ENCODE measurements at places on chromosomes 12 and 14.

DNA sequence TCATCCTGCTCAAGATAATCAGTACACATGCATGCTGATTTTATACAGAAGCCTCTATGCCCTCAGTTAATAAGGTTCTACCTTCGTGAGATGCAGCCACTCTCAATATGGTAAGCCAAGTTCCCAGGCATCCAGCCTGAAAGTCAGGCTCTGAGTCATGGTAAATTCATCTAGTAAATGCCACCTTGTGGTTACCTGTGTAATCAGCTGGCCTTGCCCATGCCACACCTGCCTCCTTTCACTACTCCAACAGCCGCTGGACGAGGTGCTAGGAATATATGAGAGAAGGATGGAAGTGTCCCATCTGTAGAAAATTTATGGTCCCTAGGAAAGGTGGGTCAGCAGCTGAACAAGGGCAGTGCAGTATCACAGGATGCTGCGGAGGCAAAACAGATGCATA is 207.3 kb downstream of the SSPN start:
- DNase-seq: peak; percentile 13

GRCh38 chr14:68983191-68983590 is 4.1 kb upstream of the ACTN1 start:
- no peak for DNase-seq

GRCh38 chr12:96687719-96688118 is 198.3 kb downstream of the CFAP54 start:
- DNase-seq: no peak

DNA sequence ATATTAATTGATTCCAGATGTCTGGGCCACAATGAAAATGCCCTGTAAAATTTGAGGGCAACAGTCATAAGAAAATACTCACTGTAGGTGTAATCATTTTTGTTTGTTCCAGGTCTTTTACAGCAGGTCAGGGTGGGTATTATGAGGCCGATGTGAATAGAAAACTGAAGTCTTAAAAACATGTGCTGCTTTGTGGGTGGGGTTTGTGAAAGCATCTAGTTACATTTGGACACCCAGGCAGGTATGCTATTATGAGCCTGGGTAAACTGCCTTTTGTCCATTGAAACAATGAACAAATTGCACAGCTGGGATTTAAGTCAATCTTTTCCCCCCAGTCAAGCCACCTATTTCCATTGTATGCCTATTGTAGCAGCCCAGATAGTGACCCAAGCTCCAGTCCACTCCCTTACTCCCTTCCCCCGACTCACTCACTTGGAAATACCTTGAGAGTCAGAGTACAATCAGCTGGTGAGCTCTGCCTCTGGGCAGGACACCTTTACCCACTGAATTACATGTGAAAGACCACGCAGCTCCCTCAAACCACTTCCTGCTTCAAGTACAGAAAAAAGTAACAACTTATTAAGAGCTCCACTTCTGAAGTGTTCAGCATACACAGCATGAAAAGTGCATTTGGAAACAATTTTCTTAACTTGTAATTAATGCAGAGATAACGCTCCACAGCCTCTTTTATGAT is 1.8 kb downstream of the IGF1 start:
- DNase-seq: peak; percentile 40

DNA sequence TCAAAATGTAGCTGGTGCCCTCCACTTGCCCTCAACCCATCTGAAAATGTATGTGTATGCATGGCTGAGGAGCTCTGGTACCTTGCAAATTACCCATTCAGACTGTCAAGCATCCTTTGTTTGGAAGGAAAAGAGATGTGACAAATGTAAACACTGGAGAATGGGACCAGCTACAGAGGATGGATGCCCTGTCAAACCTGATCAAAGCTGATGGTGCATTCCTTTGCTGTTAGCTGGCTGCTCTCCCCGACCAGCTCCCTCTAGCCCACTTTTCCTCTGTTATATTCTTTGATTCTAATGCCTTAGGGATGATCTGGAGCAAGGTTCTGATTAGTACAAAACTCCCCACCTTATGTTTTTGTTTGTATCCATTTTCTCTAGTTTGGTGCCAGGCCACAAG is 310.3 kb downstream of the C12orf75 start:
- DNase-seq: peak; percentile 30

DNA sequence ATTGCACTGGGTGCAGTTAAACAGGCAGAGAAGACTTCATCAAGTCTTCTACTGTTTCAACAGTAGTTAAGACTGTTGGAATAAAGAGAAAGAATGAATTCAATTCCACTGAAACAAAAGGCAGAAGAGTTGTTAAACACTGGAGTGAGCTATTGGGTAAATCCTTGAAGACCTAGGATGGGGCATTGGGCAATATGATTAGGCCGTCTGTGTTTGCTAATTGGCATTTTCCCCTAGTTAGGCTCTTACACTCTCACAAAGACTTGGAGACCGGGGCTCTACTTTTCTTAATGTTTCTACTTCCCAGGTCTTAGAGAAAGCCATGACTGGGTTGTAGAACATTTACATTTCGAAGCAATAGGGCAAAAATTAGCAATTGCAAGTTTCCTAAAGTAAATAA is 402.1 kb downstream of the NAV3 start:
- no peak for DNase-seq

GRCh38 chr14:103483600-103483999 is 39.0 kb downstream of the CKB start:
- DNase-seq: no peak

DNA sequence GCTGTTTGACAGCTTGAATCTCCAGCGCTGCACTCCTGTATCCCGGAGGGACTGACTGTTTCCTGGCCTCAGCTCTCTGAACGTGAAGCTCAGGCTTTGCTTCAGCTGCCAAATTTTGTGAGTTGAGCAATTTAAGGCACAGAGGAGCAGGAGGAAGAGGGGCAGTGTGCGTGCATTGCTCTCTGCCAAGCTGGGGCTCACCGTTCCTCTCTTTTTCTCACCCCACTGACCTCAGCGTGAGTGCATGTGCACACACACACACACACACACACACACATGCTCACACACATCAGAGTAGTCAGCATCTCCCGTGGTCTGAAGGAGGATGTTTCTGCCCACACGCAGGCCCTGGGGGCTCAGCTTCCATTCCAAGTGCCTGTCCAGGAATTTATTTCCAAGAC is 27.8 kb upstream of the BDKRB2 start:
- no peak for DNase-seq

DNA sequence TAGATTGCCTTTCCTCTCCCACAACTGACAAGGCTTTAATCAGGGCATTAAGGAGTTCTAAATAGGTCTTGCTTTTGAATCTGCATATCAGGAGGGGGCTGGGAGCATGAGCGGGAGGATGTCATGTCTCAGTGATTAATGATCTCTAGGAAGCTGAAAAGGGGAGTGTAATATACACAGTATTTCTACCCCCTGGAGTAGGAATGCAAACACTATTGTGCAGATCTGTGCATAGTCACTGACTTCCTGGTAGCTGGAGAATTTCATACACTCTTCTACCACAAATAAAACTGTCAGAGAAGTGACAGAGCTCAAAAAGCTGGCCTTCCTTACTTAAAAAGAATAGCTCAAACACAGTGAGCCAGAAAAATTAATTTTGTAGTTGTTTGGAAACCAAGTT is 65.8 kb downstream of the RIC8B start:
- no peak for DNase-seq

DNA sequence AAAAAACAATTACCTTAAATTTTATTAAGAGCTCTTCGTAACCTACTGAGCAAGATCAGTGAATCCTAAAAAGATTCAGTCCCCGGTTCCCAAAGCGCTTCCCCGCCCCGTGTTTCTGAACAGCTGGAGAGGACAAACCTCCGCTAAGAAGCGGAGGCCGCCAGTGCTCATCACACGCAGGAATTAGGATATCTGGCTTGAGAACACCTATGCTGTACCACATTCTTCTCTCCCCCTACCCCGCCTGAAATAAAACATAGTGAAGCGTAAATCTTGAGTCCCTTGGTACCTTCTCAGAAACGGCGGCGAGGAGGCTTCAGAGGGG is 774 bp upstream of the WDR20 start:
- no peak for DNase-seq

DNA sequence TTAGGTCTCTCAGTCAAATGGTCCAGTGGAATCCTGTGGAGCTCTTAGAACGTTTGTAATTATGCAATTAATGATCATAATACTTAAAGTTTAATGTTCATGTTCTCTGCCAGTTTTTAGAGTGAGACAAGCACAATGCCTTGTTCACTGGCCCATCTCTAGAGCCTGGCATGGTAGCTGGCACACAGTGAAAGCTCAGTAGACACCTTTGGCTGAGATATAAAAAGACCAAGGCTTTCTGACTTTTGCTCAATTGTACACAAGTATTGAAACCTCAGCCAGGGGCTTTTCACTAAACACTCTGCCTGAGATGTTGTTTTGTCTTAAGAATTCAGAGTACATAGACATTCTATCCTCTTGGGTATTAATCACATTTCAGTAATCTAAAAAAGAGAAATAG is 241.8 kb upstream of the ATP2B1 start:
- no peak for DNase-seq

Measured in NT2/D1 (cell line).